ENCODE measurements at places on chromosomes 5 and 9.
A peak's percentile ranks its signal among the peaks of the same experiment; 100 is the strongest.

DNA sequence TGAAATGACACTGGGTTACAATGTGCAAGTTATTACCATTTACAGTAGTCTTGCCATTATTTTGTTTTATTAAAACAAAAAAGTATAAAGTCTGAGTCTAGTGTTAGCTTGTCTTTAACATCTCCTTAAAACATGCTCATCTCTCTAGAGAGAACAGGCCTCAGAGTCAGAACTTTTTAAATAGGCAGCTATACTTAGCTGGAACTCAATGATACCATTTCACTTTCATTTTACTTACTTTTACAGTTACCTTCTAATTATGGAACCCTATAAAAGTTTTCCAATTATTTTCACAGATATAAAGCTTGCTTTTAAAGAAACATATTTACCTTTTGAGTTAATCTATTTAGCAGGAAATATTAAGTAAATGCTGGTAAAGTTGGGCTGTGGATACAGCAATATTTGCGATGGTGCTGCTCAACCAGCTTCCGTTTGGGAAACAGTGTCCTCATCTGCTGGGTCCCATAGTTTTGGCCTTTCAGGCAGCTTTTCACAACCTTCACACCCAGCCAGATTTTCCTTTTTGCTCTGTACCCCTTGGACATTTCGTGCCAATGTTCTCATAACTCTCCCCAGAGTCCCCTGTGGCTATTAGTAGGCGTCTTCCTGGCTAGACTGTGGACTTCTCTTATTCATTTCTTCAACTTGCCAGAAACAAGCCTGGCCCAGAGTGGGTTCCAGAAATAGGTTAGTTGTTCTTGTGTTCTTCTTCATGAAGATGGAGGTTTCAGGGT lies 36.3 kb upstream of the UBTD2 start:
- DNase-seq = no peak

DNA sequence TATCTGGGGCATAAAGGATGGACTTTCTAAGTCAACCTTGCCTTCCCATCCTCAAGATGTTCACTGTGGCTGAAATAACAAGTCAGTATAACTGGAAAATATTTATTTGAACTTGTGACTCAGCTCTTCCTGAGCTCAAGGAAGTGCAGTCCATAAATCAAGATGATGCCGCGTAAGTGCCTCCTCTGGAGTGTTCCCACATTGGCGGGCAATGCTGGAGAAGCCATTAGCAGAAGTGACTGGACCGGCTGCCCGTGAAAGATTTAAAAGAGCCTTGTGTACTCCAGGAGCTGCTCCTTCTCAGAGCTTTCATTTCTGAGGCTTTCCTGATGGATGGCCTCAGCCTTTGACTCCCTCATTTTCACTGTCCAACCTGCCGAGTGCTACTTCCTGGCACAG lies 17.4 kb downstream of the TMOD1 start:
- no peak for DNase-seq

- no peak for DNase-seq
These were observed 39.3 kb downstream of the SPARC start for GRCh38 chr5:151647320-151647861.

- DNase-seq = peak; percentile 4
These were observed 366 bp downstream of the EPB41L4A start for GRCh38 chr5:112418659-112419163.

DNA sequence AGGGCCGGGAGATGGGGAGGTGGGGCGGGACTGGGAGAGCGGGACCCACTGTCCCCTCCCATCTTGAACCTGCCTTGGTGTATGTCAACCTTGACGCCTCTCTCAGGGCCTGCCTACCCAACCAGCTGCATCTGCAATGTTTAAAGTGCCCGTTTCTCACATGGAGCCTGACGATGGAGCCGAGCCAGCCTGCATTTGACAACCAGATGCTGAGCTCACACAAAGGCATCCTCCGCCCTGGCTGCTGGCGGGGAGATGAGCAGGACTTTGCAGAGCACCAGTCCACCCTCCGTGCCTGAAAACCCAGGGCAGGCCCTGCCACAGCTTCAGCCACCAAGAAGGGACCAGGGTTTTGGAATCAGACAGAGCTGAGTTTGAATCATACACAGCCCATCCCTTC lies 141.1 kb upstream of the SMIM23 start:
- no peak for DNase-seq

GRCh38 chr9:109977521-109977920 lies 197.5 kb downstream of the PALM2AKAP2 start:
- DNase-seq = no peak

GRCh38 chr9:22379272-22379671 lies 67.4 kb upstream of the DMRTA1 start:
- no peak for DNase-seq

GRCh38 chr5:88583471-88583870 lies 299.5 kb downstream of the MEF2C start:
- no peak for DNase-seq

GRCh38 chr5:107147589-107147988 lies 523.1 kb downstream of the EFNA5 start:
- DNase-seq = no peak

GRCh38 chr5:82597437-82597836 lies 319.3 kb upstream of the RPS23 start:
- no peak for DNase-seq
